ENCODE measurements at places on chromosomes 16 and 17.

DNA sequence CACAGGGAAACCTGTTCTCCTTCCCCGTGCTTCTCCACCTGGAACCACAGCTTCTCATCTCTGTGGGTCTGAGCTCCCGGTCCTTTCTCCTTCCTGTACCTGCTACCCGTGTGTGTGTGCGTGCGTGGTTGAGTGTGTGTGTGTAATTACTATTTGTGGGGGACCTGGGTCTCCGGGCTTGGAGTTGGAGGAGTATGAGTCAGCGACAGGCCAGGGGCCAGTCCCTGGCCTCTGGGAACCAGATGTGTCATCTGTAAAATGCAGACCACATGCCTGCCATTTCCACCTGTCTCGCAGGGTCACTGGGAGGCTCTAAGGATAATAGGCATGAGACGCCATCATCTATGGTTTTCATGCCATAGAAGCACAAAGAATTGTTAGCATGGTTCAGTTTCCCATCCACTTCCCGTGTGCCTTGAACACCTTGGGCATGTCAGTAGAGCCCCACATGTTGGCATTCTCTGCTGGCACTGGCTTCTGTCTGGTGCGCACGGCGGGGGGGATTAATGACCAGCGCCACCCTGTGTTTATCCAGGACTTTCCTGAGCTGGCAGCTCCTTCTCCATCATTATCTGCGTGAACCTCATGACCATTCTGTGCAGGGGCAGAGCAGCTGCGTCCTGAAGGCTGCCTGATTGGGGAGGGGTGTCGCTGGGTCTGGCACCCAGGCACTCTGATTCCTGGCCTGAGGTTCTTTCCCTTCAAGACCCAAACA is 1.5 kb downstream of the ZNF205 start:
- DNase-seq, result no peak

DNA sequence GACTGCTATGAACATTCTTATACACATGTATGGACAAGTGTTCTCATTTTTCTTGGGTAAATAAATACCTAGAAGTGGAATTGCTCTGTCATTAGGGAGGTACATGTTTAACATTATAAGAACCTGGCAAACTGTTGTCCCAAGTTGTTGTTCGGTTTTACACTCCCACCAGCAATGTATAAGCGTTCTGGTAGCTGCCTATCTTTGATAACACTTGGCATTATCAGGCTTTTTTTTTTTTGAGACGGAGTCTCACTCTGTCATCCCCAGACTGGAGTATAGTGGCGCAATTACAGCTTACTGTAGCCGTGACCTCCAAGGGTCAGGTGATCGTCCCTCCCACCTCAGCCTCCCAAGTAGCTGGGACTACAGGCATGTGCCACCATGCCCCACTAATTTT is 16.3 kb downstream of the ATAD5 start:
- DNase-seq, result no peak

- no peak for DNase-seq
Observed at GRCh38 chr17:39904990-39905288, 13.5 kb downstream of the GSDMB start.

DNA sequence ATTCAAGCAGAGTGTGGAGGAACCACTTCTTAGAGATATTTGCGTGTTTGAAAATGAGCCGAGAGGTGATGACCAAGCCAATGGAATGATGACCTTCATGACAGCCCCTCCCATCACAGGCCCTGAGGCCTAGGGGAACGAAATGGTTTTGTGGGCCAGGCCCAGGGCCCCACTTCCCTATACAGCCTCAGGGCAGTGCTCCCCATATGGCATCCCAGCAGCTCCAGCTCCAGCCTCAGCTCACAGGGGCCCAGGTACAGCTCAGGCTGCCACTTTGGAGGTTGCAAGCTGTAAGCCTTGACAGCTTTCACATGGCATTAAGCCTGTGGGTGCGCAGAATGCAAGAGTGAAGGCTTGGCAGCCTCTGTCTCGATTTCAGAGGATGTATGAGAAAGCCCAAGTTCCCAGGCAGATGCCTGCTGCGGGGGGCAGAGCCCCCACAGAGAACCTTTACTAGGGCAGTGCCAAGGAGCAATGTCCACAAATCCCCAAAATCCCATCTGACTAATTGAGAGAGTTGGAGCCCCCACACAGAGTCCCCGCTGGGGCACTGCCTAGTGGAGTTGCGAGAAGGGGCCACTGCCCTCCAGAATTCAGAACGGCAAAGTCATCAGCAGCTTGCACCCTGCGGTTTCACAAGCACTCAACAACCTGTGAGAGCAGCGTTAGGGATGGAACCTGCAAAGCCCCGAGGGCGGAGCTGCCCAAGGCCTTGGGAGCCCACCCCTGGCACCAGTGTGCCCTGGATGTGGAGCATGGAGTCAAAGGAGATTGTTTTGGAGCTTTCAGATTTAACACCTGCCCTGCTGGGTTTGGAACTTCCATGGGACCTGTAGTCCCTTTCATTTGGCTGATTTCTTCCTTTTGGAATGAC is 21.2 kb downstream of the CHMP6 start:
- no peak for DNase-seq

DNA sequence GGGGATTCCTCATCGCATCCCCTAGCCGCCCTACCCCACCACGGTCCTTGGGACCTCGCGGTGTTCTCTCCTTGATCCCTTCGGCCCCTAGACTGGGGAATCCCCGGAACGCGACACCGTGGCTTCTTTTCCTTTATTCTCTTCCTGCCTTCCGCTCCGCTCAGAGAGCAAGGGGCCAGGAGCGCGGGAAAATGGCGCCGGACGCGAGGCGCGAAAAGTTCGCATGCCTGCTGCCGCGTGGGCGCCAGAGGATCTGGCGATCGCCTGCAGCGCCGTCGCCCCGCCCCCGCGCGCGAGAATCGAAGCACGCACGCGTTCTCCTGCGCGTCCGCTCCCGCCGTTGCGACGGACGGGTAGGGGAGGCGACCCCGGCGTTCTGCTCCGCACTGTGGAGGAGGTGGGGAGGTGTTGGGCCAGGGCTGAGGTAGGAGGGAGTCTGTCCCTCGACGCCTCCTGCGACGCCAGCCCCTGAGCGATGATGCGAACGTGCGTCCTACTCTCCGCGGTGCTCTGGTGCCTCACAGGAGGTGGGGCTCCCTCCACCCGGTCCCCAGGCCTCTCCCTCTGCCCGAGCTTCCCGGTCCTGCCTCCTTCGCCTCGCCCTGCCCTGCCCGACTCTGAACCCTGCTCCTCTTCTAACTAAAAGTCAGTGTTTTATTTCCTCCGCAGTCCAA is at the start of gene ZPBP2:
Gene ZPBP2, plus strand, starts transcription at position 323 of the 674 bp plus-strand sequence. Its CDS starts 153 bp downstream, at position 476.
- peak; percentile 51 for DNase-seq

DNA sequence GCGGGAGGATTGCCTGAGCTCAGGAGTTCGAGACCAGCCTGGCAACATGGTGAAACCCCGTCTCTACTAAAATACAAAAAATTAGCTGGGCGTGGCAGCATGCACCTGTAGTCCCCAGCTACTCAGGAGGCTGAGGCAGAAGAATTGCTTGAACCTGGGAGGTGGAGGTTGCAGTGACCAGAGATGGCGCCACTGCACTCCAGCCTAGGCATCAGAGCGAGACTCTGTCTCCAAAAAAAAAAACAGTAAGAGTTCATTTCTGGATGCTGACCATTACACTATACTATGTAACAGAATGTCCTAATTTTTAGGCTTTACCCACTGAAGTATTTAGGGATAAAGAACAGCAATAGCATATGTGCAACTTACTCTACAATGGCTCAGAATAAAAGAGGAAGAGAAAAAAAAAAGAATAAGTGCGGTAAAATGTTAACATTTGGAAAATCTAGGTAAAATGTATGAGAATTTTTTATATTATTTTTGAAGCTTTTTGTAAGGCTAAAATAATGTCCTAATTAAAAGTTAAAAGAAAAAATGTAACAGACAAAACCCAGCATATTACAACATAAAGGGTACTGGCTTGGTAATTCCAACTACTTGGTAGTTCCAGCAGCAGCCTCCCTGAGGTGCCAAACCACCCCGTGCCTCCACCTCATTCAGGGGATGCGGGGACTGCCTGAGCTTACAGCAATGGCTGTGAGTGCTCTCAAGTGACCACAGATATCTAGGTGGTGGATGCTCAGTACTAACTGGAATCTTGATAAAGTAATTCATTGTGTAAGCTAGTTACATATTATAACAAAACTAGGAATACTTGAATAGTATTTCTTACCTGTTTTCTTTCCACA is 10.9 kb downstream of the COPS3 start:
- DNase-seq, result no peak

DNA sequence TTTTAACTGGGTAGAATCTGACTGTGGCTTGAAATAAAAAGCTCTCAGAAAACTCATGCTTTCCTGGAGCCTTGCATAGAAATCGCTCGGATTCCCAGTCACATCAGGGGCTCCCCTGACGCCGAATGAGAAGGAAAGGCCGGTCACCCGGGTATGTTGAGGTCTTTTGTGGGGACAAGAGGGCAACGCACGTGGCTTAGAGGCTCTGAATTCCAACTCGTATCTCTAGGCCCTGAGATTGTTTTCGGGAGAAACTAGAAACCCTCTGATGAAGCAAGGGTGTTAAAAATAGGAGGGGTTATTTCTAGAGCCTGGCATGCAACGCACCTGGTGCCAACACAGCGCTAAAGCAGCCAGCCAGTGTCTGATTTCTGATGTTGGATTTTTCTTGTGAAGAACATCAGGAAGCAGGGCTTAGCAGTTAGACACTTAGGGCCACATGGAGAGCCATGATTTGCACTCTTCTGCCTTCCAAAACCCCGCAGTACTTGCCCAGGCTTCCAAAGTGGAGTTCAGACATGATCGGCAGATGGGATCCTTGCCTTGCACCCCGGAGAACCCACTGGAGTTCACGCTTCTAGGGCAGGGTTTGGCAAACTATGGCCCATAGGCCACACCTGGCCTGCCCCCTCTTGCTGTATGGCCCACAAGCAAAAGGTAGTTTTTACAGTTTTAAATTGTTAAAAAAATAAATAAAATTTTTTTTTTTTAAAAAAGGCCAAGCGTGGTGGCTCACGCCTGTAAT is 12.6 kb downstream of the CACNG1 start:
- DNase-seq, result no peak

DNA sequence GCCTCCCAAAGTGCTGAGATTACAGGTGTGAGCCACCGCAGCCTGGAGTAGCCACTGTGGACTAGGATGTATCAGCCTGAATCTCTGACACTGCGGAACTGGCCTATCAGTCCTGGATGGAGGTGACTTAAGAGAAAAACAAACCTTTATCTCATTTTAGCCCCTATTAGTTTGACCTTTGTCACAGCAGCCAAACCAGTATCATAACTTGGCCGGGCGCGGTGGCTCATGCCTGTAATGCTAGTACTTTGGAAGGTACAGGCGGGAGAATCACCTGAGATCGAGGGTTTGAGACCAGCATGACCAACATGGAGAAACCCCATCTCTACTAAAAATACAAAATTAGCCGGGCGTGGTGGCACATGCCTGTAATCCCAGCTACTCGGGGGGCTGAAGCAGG is 51.8 kb upstream of the USP7 start:
- DNase-seq, result no peak

- DNase-seq, result no peak
Observed at GRCh38 chr17:33987162-33987561, 267.9 kb upstream of the CCL2 start.

GRCh38 chr17:64358261-64358788 is 32.3 kb downstream of the PECAM1 start:
- DNase-seq, result no peak

GRCh38 chr16:65271996-65272395 is 150.1 kb upstream of the CDH11 start:
- no peak for DNase-seq

GRCh38 chr16:89615176-89615575 is 1.7 kb downstream of the DPEP1 start:
- no peak for DNase-seq

GRCh38 chr16:78277321-78278055 is 178.0 kb downstream of the WWOX start:
- DNase-seq, result no peak

DNA sequence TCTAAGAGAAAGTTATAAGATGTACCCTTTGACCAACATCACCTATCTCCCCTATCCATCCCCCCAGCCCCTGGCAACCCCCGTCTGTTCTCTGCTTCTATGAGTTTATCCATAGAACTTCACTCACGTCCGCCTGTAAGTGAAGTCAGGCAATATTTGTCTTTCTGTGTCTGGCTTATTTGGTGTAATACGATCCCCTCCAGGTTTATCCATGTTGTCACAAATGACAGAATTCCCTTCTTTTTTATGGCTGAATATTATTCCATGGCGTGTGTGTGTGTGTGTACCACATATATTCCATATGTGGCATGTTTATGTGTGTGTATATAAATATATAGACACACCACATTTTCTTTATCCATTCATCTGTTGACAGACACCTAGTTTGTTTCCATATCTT is 339.7 kb downstream of the CPPED1 start:
- no peak for DNase-seq

- no peak for DNase-seq
Observed at GRCh38 chr17:14298947-14299279, 2.0 kb upstream of the HS3ST3B1 start.

GRCh38 chr17:67312265-67312664 is 54.1 kb downstream of the PSMD12 start:
- DNase-seq, result no peak

- no peak for DNase-seq
Observed at GRCh38 chr16:85429776-85430522, 183.2 kb upstream of the GSE1 start.

DNA sequence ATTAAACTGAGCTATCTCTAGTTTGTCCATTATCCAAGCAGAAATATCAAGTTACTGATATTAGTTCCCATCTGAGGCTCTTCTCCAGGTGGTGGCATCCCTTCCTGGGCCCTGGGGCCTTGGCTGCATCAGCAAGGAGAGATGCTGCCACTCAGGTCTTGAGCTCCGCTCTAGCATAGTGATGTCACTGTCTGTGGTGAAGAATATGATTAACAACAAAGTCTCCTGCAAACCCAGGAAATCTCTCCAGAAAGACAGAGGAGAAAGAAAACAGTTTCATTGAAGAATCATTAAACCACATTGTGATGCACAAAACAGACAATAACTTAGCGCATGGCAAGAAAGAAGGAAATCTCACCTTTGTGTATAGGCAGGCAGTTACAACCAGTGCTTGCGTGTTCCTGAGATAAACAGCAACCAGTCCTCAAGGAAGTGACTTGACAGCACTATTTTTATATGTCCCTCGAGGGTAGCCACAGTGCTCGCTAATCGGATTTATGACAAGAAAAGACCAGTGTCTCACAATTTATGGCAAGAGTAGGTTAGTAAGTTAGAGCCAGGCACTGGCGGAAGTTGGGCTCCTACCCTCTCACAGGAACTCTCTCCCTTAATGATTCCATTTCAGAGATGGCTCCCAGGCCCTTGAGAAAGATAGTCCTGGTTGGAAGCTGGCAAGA is 151.1 kb downstream of the AHSP start:
- no peak for DNase-seq

DNA sequence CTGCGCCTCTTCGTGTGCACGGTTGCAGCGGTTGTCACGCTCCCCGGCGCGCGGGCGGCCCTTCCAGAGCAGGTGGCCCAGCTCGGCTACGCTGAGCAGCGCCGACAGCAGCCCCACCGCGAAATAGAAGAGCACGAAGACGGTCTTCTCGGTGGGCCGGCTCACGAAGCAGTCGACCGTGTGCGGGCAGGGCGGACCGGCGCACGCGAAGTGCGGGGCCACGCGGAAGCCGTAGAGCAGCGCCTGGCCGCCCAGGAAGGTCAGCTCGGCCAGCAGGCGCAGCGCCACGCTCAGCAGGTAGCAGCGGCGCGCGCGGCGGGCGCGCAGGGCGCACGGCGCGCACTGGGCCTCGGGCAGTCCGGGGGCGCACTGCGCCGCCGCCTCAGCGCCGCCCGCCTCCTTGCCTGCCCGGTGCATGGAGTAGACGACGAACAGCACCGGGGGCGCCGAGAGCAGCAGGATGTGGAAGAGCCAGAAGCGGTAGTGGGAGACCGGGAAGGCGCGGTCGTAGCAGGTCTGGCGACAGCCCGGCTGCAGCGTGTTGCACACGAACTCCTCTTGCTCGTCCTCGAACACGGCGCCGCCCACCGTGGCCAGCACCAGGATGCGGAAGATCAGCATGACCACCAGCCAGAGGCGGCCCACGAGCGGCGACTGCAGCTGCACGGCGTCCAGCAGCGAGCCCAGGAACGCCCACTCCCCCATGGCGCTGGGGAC is 1.3 kb downstream of the GJD3 start:
- no peak for DNase-seq

Measured in stimulated activated CD4-positive, alpha-beta T cell treated with anti-CD3 and anti-CD28 coated beads, TNF-alpha, amount 100 ng/mL, for 24 hours (primary cell).